ENCODE measurements at places on chromosomes 1 and 21. TPM values are rescaled to one million over a fixed set of nuclear protein-coding genes. Genes with fewer than 3 reads are reported as not detected.

Gene RABGAP1L
- total RNA-seq = 36.2 TPM

Gene NPPB
- not detected for total RNA-seq

Gene SDC3
- total RNA-seq = 55.3 TPM

Gene OXCT2
- 7.0 TPM for total RNA-seq

Gene KRTAP19-1
- total RNA-seq = not detected

Gene TMEM82
- not detected for total RNA-seq

Gene CLSTN1
- total RNA-seq = 72.0 TPM

Gene KRTAP12-2
- total RNA-seq = not detected

Gene OR10J1
- total RNA-seq = not detected

Gene DCLRE1B
- 2.4 TPM for total RNA-seq

Gene EIF2D
- total RNA-seq = 69.9 TPM

Gene LEMD1
- not detected for total RNA-seq

Gene OR2T33
- not detected for total RNA-seq

Gene ABCG1
- total RNA-seq = 111 TPM

Gene ATP1A4
- total RNA-seq = not detected

Gene SH2D2A
- not detected for total RNA-seq

Gene HPCA
- total RNA-seq = not detected

Gene NBPF4
- not detected for total RNA-seq

Gene FCRL4
- not detected for total RNA-seq

Gene RHOU
- total RNA-seq = 17.5 TPM

Gene MTFR1L
- total RNA-seq = 34.7 TPM

Gene CD101
- total RNA-seq = 0.17 TPM

Gene DIO1
- not detected for total RNA-seq

Gene RUNX3
- total RNA-seq = not detected

Gene OR2T12
- total RNA-seq = not detected

Gene CLCA4
- total RNA-seq = not detected

Gene SMIM1
- total RNA-seq = 0.56 TPM

Gene MOB3C
- 13.4 TPM for total RNA-seq

Gene BRINP2
- not detected for total RNA-seq

Gene FAM163A
- 0.05 TPM for total RNA-seq

Gene WDR3
- total RNA-seq = 29.9 TPM

Gene EDN2
- total RNA-seq = not detected

Measured in dermis blood vessel endothelial cell (primary cell).